ENCODE measurements at places on chromosomes 5 and 9. TPM values are rescaled to one million over a fixed set of nuclear protein-coding genes. Genes with fewer than 3 reads are reported as not detected.

GHR gene
- 6.4 TPM for total RNA-seq

CDHR2 gene
- total RNA-seq: not detected

BARHL1 gene
- not detected for total RNA-seq

PCDHAC2 gene
- not detected for total RNA-seq

GLRA1 gene
- total RNA-seq: not detected
